H1 (cell line): ENCODE measurements at places on chromosomes 11 and 22. TPM values are rescaled to one million over a fixed set of nuclear protein-coding genes. Genes with fewer than 3 reads are reported as not detected.
A peak's percentile ranks its signal among the peaks of the same experiment; 100 is the strongest.

DNA sequence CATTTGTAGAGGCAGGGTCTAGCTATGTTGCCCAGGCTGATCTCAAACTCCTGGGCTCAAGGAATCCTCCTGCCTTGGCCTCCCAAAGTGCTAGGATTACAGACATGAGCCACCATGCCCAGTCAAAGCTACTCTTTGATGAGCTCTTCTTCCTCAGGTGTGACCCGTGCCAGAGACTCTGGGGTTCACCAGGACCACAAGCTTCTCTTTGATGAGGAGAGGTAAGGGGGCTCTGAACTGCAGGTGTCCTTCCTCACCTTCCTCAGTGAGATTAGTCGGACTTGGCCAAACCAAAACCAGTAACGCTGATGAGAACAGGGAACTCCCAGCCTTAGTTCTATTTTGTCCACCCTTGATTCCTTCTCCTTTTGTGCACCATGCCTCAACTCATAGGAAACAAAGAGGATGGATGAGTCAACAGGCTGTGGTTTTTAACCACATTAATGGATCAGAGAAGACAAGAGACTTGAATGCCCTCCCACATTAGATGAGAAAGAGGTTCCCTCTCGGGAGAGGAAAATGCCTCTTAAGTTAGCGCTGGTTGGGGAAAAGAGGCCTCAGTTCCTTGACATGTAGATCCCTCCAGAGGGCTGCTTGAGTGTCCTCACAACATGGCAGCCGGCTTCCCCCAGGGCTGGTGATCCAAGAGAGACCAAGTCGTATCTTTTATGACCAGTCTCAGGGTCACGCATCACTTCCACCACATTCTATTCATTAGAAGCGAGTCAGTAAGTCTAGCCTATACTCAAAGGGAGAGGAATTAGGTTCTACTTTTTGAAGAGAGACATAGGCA is 25.7 kb upstream of the CTR9 start:
- no peak for DNase-seq

GRCh38 chr11:120329556-120329955 is 4.5 kb downstream of the TLCD5 start:
- no peak for DNase-seq

DNA sequence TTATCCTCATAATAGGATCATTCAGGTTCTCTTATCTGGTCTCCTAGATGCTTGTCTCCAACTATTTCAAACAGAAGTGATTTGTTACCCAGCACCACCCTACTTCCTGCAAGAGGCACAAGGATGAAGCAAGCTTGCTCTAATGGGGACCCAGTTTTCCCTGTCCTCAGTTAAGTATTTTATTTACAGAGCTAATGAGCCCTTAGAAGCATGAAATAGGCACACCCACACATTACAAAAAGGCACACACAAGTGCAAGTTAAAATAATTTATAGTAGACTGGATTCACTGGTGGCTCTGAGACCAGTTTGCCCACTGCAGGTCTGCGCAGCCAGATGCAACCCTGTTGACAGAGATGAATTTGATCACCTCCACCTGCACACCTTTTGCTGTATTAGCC is 167.5 kb downstream of the KIRREL3 start:
- no peak for DNase-seq

DNA sequence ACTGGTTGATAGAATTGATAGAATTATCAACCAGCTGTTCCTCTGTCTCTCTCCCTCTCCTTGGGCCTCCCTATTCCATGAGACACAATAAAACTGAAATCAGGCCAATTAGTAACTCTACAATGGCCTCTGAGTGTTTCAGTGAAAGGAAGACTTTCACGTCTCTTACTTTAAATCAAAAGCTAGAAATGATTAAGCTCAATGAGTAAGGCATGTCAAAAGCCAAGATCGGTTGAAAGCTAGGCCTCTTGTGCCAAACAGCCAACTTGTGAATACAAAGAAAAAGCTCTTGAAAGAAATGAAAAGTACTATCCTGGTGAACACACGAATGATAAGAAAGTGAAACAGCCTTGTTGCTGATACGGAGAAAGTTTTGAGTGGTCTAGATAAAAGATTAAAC is 16.6 kb downstream of the PIH1D2 start:
- DNase-seq, result no peak

GRCh38 chr11:102256251-102256650 is 61.0 kb upstream of the BIRC3 start:
- DNase-seq, result no peak

DNA sequence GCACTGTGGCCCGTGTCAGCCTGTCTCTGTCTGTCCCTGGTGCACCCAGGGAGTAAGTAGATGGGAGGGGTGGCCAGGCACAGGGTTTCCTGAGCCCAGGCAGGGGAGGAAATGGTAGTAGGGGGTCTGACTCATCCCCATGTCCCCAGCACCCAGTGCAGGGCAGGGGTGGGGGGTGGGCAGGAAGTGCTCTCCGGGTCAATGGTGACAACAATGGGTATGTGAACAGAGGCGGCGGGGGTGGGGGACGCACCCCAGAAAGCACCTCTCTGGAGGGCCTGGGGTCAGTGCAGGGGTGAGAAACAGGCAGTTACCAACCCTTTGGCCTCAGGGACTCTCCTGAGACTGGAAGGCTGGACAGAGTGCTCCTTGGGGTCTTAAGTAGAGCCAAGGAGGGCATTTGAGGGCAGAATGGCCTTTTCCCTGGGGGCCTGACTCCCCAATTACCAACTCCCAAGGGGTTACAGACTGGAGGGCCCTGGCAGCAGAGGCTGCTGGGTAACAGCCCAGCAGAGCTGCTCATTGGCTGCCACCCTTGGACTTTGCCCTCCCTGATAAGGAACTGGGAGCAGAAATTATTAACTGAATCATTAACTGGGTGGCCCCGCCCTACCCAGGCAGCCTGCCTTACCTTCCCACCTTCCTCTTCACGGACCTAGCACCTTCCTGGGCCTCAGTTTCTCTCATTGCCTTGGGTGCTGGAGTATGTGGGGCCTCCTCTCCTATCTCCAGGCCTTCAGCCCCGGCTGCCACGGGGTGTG is 4.2 kb downstream of the MYRF start:
- DNase-seq, result no peak

DNA sequence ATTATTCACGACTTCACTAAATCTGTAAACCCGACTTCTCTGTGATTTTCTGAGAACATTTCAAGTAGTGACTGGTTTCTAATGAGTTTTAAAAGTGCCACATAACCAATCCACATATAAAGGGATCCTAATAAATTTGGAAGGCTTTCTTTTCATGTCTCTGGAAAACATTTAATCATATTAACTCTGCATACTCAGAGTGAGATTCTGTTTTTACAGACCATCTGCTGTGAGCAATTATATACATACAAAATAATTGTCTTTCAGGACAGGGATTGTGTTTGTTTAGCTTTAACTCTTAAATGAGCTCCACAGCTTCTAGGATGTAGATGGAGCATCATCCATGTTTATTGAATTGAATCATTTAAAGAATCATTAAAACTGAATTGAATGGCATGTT is 65.1 kb downstream of the PRMT3 start:
- DNase-seq, result no peak

GRCh38 chr22:34111210-34111824 is 191.0 kb upstream of the LARGE1 start:
- DNase-seq, result no peak

DNA sequence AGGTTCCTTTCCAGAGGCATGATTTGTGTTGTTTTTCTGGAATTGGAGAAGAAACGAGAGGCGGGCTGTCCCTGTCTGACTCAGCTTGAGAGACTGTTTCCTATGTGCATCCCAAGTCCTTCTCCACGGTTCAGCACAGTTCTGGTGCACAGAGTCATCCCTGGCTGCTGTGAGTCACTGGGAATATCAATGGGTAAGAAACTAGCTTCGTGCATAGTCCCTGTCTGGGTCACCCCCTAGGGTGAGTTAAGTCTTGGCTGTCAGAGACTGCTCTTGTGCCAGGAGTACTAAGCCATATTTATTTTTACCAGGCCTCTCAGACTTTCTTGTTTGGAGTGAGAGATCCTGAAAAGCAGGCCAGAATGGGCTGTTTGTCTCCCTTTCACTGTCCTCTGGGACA is 2.4 kb upstream of the LRP4 start:
- DNase-seq, result no peak

DNA sequence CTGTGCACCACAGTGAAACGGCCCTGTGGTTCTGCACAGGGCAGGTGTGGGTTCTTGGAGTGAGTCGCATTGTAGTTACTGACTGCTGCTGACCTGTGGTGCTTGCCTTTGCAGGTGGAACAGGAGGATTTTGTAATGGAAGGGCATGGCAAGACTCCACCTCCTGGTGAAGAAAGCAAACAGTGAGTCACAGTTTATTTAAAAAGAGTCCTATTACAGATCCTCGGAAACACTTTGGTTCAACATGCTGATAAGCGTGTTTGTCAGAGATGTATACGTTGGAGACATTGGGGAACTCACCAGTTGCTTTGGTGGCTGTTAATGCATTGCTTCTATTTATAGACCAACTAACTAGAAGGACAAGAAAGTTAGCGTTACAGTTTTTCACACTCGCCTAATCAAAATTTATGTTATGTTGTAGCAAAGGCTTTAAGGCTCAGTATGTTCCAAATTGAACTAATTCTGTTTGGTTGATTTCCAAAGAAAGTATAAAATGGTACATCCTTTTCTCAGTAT is 21.7 kb upstream of the TNRC6B start:
- DNase-seq, result peak; percentile 19

DNA sequence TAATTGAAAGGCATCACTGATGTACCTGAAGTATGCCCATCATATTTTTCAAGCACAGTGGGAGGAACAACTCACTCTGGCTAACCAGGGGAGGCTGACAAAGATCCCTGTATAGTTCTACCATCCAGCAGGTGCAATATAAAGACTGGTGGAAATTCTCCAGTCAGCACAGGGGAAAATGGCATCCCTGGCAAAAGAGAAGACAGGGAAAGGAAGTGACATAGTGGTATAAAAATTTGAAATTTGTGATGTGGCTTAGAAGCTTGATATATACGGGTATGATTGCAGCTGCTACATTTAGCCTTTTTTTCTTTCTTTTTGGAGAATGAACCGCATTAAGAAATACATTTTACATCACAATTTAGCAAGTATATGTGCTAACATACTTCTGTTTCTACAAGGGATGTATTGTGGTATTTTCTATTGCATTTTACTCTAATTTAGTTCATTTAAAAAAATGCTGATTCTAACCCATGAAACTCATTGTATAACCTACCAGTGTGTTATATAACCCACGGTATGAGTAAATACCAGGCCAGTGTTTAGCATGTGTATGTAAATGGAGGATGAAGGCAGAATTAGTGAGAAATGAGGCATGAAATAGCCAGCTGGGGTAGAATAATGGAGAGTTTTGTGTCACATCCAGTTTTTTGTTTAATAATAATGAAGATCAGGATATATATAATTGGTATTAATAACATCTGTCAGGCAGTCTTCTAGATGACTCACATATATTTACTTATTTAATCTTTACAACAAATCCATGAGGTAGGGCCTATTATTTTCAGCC is 186.1 kb downstream of the ARHGAP42 start:
- no peak for DNase-seq

GRCh38 chr11:109023036-109023435 is 358.2 kb downstream of the DDX10 start:
- no peak for DNase-seq

DNA sequence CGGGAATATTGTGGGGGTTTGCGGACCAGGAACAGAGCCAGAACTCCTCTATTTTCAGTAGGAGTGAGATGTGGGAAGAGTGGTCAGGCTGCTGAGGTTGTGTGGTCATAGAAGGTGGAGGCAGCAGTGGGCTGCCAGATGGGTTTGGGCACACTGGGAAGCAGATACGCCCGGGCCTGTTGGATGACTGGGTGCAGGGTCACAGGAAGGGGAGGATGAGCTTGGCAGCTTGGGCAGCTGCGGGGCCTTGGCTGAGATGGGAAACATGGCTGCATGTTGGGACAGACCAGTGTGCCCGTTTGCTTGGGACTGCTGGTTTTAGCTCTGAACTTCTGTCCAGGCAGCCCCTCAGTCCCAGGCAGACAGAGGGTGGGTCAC is 11.4 kb downstream of the SHANK3 start:
- DNase-seq, result no peak

- DNase-seq, result no peak
These were observed 27.8 kb upstream of the ACR start for GRCh38 chr22:50710221-50710620.

DNA sequence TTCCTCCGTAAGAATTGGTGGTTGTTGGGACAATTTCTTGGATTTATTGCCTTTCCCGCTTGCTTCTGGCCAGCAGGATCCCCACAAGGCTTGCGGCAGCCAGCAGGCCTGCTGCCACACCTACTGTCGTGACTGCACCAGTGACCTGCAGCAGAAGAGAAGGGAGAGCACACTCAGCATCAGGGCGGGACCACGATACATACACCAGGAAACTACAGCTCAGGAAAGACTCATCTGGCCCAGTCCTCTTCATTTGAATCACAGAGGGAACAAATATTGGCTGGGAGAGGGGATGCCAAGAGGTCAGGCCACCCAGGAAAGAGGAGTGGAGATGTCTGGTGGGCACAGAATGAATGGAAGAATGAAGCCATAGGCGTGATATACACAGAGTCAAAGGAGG is 10.3 kb downstream of the PLAAT2 start:
- DNase-seq, result no peak

- no peak for DNase-seq
These were observed 92.0 kb downstream of the CEP164 start for GRCh38 chr11:117419482-117420142.

DNA sequence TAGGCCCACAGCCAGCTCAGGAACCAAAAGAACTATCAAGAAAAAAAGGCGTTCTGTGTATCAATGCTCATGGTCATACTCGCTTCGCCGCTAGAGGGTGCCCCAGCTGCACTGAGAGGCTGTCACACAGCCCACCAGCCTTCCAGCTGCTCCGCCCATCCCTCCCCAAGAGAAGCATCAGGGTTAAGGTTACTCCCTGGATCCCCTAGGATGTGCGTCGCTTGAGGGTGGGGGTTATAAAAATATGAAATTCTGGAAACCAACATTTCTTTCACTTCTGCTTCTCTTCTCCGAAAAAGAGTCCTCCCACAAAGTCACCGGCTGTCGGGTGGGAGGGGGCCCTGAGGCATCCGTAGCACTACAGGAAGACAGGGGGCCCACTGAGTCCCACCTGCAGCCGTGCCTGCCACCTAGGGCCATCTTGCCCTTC is 1.7 kb downstream of the CBX6 start:
- DNase-seq, result no peak

- DNase-seq, result no peak
These were observed 1631.4 kb upstream of the TENM4 start for GRCh38 chr11:81072273-81072672.

- DNase-seq, result no peak
These were observed 3.3 kb upstream of the KCNJ11 start for GRCh38 chr11:17391493-17392355.

DNA sequence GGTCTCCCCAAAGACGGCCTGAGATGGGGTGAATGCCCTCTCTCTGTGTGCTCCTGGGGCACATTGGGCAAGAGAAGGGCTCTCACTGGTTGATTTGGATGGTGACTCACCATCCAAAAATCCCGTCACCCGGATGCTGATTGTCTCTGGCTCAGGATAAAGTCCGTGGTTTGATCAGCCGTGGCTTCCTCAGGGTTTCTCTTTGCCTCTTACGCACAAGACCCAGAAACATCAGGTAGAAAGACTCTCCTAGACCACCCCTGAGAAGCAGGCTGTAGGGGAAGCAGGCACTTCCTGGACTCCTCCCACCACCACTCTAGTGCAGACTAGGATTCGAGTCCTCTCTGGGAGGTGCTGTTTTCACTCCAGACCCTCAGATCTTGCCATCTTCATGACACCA is 176.1 kb upstream of the NCAM1 start:
- no peak for DNase-seq

BCO2 gene
- 0.63 and 0.82 TPM in 2 replicates for total RNA-seq

OR51B2 gene
- total RNA-seq, result not detected in 2 replicates

ADAMTS8 gene
- total RNA-seq, result 15.5 and 16.6 TPM in 2 replicates

OR5T3 gene
- not detected in 2 replicates for total RNA-seq

LRRC10B gene
- total RNA-seq, result 0.47 and 0.61 TPM in 2 replicates

VSIG10L2 gene
- total RNA-seq, result not detected in 2 replicates

OR10G7 gene
- total RNA-seq, result not detected in 2 replicates

MCHR1 gene
- 0.91 and 1.3 TPM in 2 replicates for total RNA-seq
